ENCODE measurements at places on chromosomes 4 and X. TPM values are rescaled to one million over a fixed set of nuclear protein-coding genes. Genes with fewer than 3 reads are reported as not detected.

DNA sequence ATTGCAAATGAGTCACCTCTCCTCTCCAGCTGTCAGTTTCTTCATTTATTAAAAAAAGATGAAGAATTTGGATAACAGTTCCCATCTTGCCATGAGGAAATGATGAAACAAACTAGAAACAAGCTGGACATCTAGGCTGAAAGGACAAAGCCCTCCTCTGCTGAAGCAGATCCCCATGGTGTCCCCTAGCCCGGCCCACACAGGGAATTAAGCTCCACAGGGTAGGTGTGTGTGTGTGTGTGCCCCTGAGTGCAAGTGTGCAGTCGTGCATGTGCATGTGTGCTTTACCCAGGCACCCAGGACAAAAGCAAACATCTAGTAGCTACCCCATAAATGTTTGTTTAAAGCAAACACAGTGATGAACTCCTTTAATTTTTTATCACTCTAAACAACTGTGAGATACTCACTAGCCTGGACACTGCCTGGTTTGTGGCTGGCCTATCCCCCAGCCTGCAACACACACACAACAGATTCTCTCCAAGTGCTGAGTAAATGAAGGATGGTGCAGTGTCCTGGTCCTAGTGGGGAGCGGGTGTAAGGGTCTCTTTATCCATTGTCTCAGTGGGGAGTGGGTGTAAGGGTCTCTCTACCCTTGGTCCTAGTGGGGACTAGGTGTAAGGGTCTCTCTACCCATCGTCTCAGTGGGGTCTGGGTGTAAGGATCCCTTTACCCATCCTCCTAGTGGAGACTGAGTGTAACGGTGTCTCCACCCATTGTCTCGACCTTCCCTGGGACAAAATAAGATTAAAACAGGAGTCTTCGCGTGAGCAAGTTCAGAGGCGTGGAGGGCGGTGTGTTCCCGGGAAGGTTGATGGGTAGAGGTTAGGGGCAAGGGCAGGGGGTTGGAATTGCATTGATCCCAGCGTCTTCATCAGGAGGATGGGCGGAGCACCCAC is 688 bp upstream of the EVC start:
- DNase-seq = peak; percentile 31

DNA sequence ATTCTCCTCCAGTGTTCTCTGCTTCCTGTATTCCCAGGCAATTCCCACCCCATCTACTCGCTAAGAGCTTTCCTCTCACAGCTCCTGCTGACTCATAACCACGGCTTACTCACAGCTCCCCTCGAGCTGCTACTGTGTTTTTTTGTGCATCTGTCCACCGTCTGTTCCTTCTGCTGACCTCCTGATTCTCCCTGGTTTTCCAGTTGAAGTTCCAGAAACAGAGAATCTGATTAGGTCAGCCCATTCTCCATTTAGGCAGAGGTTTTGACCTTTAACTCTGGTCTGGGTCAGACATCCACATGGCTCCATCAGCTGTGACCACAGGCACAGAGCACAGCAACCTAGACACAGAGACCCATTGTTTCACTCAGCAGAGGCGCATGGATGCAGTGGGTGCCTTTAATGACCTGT is 5.5 kb upstream of the SMIM20 start:
- DNase-seq = peak; percentile 93

WDFY3 gene
- total RNA-seq = 64.5 TPM

HTATSF1 gene
- total RNA-seq = 33.2 TPM

DNA sequence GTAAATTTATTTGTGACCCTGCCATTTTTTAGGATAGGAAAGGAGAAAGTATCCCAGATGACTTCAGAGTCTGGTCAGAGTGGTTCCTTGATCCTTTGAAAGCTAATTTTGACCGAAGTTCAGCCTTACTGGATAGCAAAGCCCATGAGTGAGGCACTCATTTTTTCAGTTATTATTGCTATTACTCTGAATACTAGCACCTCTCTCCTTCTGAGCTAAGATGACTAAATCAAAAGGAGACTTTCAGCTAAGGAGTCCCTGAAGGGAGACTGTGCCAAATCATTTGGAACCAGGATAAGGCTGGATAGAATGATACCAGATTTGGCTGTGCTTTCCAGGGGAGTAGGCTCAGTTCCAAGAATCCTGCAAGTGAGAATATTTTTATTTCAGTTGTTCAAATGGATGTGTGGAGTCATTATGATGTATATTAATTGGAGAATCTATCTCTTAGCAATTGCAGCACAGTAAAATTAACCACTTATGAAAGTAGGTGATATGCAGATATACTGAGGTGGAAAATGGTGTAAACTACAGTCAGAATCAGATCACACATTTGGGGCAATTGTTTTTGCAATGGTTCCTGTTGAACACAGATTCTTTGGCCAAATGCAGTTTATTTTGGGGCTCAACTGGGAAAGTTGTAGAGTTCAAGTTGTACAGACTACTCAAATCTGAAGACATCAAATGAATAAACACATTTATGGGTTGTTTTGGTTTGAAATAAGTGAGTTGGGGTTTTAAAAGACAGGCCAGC is 1.2 kb downstream of the P2RY10 start:
- DNase-seq = no peak
